Upper lobe of left lung (tissue), 6 donors: ENCODE measurements at places on chromosomes 6 and 20. TPM values are rescaled to one million over a fixed set of nuclear protein-coding genes. Genes with fewer than 3 reads are reported as not detected.

DNA sequence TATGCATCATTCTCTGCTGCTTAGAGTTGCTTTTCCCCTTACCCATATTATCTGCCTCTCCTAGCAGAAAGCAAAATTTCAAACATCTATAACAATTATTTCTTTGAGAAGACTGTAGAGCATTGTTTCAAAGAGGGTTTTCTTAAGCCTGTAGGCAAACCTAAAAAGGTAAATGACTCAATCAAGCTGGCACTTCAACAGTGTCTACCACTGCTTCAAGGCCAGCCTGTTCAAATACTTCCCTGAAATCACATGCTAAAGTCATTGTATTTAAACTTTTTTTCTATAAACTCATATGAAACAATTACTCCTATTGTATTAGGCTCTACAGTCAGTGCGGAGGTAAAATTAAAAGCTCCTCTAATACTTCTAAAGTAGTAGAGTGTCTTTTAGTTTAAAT is 87.1 kb downstream of the OGFRL1 start:
- no peak for DNase-seq

DNA sequence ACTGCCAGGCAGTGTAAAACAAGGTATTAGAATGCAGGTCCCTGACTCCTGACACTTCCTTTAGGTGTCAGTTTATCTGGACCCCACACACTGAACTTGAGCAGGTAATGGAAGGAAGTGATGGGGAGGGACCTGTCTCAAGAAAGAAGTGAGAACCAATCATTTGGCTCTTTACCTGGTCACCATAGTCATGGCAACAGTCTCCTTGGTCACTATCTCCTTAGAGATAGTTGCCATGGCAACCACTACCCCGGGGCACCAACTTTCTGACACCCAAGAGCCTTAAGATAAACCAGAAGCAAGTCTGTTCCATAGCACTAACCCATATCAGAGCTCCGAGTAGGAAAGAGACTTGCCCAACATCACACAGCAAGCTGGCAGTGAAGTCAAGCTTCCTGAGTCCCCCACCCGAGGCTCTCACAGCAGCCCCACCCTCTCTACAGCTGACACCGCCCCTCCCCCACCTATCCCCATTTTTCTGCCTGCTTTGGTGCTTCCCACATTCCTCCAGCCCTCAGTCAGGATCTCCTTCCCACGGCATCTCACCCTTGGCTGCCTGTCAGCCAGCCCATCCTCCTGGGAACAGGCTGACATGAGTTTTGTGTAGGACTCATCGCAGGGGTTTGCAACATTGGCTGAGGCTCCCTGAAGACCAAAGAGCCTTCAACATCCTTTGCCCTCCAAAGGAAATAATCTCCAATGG is 16.3 kb upstream of the HM13 start:
- DNase-seq = no peak

BCAS4 gene
- total RNA-seq = 6.3 TPM

DNA sequence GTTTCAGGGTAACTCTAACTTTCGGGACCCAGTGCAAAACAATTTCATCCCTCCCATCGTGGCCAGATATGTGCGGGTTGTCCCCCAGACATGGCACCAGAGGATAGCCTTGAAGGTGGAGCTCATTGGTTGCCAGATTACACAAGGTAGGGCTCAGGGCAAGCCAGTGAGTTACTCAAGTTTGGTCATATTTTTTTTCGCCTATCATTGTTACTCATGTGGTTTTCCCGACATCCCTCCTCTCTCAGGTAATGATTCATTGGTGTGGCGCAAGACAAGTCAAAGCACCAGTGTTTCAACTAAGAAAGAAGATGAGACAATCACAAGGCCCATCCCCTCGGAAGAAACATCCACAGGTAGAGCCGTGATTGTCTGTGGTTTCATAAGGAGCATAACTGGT is 58.2 kb downstream of the DCBLD1 start:
- DNase-seq = no peak

GRCh38 chr6:57298741-57299140 is 18.7 kb upstream of the PRIM2 start:
- DNase-seq = no peak

DNA sequence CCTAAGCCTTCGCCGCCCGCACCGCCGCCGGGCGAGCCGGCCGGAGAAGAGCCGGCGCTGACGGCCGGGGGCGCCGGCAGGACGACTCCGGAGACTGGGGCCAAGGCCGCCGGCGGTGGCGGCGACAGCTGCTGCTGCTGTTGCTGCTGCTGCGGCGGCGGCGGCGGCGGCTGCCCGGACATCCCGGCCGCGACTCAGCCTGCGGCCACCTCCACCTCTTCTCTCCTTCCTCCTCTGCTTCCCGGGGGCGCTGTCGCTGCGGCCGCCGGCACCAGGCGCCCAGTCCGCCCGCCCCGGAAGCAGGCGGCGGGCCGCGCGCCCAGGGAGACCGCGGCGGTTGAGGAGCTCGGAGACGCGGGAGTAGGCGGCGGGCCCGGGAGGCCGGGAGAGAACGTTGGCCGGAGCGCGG is 307 bp downstream of the RANBP9 start:
- DNase-seq = no peak

DNA sequence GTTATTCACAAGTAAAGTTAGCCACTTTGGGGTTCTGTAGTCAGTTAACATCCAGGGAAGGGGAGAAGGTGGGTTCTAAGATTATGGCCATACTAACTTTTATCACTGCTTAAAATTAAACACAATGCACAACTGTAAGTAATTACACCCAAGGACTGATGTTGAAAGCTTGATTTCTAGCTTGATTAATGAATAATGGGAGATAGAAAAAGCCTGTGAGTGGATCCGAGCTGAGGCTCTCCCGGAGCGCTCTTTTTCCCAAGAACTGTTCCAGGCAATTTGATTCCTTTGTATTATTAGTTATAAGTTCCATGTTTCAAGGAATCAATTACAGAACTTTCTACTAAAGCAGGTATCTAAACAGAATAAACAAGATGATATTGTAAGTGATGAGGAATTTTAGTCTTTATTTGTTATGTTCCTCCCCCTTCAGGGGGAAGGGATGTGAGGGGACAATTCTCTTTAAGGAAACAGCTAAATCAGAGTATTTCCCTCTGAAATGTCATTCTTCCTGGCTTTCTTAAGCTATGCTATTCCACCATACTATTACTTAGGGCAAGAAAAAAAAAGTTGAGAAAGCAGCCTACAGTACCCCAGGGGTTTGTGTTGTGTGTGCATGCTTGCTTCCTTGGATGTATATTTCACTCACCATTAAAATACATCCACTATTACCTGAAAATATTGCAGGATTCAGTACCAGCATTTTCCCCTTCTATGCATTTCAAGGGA is 3.8 kb downstream of the TSHZ2 start:
- no peak for DNase-seq

DNA sequence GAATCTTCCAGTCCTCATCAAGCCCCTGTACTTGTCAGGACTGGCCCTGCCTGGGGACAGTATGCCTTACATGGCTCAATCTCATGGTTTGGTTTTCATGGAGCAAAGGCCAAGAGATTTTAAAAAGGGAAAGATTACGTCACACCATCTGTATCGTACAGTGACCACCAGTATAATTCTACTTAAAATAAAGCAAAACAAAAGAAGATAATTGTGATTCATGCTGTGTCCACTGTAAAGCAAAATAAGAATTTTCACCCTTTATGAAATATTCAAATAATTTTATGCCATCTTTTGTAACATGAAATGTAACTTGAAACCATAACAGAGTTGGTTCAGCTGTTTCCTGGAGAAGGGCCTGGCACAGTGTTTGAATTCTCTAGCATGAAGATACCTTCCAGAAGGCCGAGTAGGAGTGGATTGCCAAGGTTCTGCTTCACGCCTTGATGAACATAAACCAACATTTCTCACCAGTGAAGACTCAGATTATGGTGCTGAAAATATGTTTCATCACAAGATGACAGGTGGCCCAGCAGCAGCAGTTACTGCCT is 486.5 kb downstream of the RFPL4B start:
- no peak for DNase-seq

- no peak for DNase-seq
These were observed 37.3 kb downstream of the KIF3B start for GRCh38 chr20:32314768-32315167.

HLA-F gene
- 186 TPM for total RNA-seq

GRCh38 chr6:35253249-35253648 is 6.3 kb upstream of the ZNF76 start:
- DNase-seq = no peak

- no peak for DNase-seq
These were observed 175.3 kb upstream of the CST7 start for GRCh38 chr20:24773751-24774201.

ARMC12 gene
- total RNA-seq = not detected

SDCBP2 gene
- 16.4 TPM for total RNA-seq

GRCh38 chr6:20640181-20640580 is 105.9 kb downstream of the CDKAL1 start:
- DNase-seq = no peak

POLH gene
- 22.0 TPM for total RNA-seq

GRCh38 chr20:61875221-61875885 is 190.3 kb downstream of the TAF4 start:
- no peak for DNase-seq

TGM3 gene
- 0.33 TPM for total RNA-seq

GRCh38 chr20:53343448-53343847 is 250.2 kb downstream of the ZNF217 start:
- DNase-seq = no peak

PTGIS gene
- total RNA-seq = 8.4 TPM

DNA sequence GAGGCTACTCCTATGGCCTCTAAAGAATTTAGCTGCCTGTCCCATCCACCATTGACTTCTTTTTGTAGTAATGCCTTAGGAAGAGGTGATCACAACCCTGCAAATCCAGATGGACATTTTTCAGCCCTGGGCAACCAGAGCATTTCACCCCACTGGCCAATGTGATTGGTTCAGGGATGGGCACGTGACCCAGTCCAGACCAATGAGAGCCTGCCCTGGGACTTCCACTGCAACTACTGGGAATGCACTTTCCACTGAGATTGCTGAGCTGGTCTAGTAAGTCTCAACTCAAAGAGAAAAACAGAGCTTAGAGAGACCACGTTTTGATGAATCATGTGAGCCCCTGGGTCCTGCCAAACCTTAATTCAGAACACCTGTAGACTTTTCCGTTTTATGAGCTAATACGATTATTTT is 8.9 kb upstream of the UBE2V1 start:
- DNase-seq = no peak

DNA sequence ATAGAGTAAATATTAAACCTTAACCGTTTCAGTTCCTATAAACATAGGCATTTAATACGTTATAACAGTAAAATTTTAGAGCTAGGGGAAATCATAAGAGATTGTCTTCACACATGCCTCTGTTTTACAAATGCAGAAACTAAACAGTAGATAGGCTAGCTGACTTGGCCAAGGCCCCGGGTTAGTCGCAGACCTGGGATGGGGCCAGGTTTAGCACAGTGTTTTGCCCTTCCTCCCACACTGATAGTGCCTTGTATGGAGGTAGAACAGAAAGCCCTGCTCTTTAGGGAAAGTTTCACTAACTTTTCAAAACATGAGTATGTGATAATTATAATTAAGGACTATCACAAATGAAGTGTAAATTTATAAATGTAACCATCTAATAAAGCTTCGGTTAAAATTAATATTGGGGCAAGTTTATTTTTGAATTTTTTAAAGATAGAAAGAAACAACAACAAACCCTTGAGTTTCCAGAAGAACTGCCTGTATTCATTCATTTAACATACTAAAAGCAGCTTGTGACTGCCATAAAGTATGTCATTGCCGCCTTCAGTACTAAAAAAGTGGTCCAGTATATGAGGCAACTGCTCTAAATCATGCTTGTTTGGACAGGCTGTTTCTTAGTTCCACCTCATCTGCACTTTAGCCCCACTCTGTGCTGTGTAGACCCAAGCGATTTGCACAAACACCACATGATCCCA is 62.5 kb upstream of the LOC128125822 start:
- DNase-seq = peak; percentile 51

DNA sequence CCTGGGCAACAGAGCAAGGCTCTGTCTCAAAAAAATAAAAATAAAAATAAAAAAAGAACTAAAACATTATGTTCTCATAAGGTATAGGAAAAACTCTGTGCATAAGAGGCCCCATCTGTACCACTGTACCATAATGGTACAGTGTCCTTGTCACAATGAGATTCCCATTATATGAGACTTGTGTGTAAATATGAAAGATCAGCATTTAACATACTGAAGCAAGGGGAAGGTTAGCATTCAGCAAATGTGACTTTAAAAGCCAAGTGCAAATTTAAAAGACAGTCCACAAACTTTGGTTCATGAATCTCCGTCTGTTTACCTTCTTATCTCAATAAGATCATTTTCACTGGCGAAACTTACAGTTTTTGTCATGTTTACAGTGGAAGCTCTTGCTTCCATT is 16.2 kb downstream of the DSP start:
- DNase-seq = no peak

GRCh38 chr6:157403686-157404051 is 22.7 kb downstream of the ZDHHC14 start:
- DNase-seq = no peak

DNA sequence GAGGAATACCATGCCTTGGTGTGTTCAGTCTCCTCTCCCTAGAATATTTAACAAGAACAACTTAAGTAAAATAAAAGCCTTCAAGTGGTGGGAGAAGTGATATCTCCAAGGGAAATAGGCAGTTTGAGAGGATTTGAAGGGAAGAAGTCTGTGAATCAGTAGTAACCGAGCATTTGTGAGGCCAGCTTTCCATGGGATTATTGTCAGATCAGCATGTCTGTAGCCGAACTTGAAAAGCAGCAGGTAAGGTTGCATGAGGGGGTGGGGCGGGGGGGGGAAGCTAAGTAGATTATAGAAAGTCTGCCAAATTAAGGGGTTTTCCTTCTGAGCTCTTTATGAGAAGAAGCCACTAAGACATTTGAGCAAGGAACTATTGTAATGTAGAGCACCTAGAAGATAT is 92.6 kb downstream of the GRIK2 start:
- DNase-seq = no peak

DNA sequence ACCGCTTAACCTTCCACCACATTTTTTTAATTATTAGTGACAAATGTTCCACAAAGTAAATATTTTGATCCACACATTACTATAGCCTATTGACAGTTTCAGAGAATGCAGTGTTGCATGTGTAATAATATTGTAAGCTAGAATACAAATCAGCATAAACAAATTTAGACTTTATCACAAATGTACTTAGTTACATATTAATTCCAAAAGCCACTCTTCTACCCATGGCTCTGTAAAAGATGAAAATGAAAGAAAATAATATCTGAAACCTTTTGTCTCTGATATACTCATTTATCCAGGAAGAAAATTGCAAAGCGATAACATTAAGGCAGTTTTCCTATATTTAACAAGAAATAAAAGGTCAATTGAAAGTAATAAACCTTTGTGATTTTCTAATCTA is 954.0 kb upstream of the MAN1A1 start:
- DNase-seq = no peak
